ENCODE measurements at places on chromosomes 4 and X.

- H3K27ac ChIP-seq: no peak overlapping the region
- no peaks in the 10 kb centered on the region for H3K27me3 ChIP-seq
- no peak overlapping the region for H3K4me3 ChIP-seq
Measured at GRCh38 chr4:54118850-54119589, 19.1 kb downstream of the GSX2 start.

DNA sequence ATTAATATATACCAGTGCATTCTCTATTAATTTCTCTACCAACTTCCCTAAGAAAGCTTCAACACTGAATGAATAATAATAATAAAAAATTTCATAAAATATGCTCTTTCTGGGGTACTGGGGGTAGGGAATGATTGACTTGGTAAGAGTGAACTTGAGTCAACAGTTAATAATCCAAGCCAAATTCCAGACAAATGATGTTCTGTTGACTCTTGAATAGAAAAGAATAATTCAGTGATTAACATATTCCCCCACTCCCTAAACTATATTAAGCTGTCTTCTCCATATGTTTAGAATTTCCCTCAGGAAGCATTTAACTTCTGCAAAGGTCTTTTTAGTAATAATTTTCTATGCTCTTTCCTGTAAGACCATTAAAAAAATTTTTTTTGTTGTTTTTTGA is 12.3 kb downstream of the PGRMC2 start:
- no peaks in the 10 kb centered on the region for H3K4me1 ChIP-seq
- DNase-seq: no peak
- H3K27ac ChIP-seq: no peak overlapping the region
- no peaks in the 10 kb centered on the region for H3K27me3 ChIP-seq
- H3K36me3 ChIP-seq: peaks cover 24% of the 10 kb centered on the region

- no peaks in the 10 kb centered on the region for H3K36me3 ChIP-seq
- no peak overlapping the region for H3K4me3 ChIP-seq
- peak; percentile 56 for DNase-seq
- H3K27me3 ChIP-seq: no peaks in the 10 kb centered on the region
- H3K27ac ChIP-seq: no peak overlapping the region
Measured at GRCh38 chrX:63930140-63930539, 145.1 kb upstream of the ARHGEF9 start.

DNA sequence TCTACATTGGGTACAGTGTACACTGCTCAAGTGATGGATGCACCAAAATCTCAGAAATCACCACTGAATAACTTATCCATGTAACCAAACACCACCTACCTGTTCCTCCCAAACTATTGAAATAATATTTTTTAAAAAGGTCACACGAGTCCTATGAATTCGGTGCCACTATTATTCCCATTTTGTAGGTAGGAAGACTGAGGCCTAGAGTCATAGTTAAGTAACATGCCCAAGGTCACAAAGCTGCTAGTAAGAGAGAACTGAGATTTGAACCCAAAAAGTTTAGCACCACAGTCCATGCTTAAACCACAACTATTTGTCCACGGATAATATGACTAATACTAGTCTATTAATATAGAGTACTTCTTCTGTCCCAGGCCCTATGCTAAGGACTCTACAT is 2.7 kb downstream of the ARHGEF6 start:
- no peak overlapping the region for H3K4me3 ChIP-seq
- no peak for DNase-seq
- no peaks in the 10 kb centered on the region for H3K27me3 ChIP-seq
- H3K27ac ChIP-seq: no peak overlapping the region

All from neural progenitor cell (in vitro differentiated cells).